B cell (primary cell): ENCODE measurements at places on chromosomes 13 and 19.
A peak's percentile ranks its signal among the peaks of the same experiment; 100 is the strongest.

DNA sequence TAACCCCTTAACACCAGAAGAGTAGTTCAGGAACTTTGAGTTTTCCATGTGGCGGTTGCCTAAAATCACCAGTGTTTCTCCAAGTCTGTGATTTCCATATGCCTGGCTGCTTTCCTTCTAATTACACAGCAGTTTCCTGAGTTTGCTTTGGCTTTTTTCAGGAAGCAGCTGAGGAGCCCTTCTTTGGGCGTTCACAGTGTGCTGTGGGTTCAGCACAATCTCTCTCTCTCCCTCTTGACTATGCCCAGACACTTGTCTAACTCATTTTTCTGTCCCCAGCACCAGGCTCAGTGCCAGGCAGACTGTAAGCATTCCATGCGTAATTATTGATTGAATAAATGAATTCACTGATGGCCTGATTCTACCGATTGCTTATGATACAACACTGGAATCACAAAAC is 19.7 kb downstream of the SCEL start:
- no peak overlapping the region for H3K27ac ChIP-seq
- peaks cover 12% of the 10 kb centered on the region for H3K4me1 ChIP-seq
- no peak overlapping the region for H3K4me3 ChIP-seq
- no peak for DNase-seq

DNA sequence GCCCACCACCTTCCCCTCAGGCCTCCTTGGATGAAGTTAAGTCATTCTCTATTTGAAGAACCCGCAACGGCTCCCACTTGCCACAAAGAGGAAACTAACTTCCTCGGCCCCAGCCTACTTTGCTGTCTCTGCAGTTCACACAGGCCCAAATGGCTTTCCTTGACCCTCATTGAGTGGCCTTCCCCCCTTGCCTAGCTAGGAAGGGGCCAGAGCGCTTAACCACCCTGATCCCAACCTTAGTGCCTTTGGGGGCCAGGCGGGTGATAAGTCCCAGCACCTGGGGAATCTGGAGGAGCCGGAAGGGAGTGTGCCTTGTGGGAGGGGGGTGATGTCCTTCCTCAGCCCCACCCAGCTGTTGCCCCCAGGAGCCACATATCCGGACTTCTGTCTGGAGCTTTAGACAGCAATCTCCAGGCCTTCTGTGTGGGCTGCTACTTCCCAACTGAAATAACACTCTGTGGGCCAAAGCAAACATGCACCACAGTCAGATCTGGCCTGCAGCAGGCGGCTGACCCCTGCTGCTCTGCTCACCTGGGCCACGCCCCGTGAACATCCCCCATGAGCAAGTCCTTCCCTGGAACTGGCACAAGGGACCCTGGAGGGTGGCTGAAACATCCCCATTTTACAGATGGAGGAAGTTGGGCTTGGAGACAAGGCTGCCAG is 10.5 kb downstream of the NECTIN2 start:
- H3K4me3 ChIP-seq, result no peak overlapping the region
- no peaks in the 10 kb centered on the region for H3K4me1 ChIP-seq
- no peaks in the 10 kb centered on the region for H3K27me3 ChIP-seq
- H3K27ac ChIP-seq, result no peak overlapping the region
- no peaks in the 10 kb centered on the region for H3K36me3 ChIP-seq
- no peak for DNase-seq

DNA sequence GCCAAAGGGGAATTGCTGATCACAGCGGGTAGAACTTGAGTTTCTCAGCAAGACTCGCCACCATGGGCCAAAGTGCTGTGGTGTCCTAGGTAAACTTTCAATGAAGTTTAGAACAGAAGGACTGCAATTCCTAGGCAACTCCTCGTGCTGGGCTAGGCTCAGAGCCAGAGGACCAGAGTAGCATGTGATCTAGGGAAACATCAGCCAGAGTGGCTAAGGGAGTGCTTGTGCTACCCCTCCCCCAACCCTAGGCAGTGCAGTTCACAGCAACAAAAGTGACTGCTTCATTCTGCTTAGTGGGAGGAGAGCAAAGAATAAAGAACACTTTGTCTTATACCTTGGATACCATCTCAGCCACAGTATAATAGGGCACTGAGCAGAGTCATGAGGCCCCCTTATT is 1658.6 kb upstream of the MIR17HG start:
- no peak overlapping the region for H3K27ac ChIP-seq
- no peak overlapping the region for H3K4me3 ChIP-seq
- no peaks in the 10 kb centered on the region for H3K36me3 ChIP-seq
- no peak for DNase-seq
- H3K27me3 ChIP-seq, result no peaks in the 10 kb centered on the region

- H3K36me3 ChIP-seq, result no peaks in the 10 kb centered on the region
- H3K27ac ChIP-seq, result no peak overlapping the region
- H3K27me3 ChIP-seq, result no peaks in the 10 kb centered on the region
- peak; percentile 41 for DNase-seq
Observed at GRCh38 chr19:3655402-3656072, 28.9 kb upstream of the CACTIN start.

- H3K4me1 ChIP-seq, result peaks cover 26% of the 10 kb centered on the region
- no peak for DNase-seq
- no peaks in the 10 kb centered on the region for H3K27me3 ChIP-seq
Observed at GRCh38 chr19:46862974-46863632, 2.3 kb downstream of the ARHGAP35 start.

DNA sequence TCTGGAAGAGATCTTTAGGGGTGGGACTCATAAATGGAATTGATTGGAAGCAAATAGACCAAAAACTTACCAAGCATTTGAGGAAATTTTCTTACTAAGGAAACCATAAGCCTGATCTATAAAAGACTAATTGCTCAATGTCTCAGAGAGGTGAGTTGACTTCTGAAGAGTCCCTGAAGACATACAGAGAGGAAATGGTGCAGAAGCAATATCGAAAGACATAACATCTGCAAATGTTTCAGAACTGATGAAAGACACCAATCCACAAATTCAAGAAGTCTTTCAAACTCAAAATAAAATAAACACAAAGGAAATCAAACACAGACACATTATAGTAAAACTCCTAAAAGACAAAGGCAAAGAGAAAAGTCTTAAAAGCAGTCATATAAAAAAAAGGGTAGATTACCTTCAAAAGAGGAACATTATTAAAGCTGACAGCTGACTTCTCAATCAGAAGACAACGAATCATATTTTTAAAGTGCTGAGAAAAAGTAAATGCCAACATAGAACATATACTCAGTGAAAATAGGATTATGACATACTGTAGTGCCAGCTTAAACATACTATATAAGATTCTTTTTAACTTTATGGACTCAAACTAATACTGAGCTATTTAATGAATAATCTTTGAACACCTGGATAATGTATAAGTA is 45.4 kb upstream of the CALM3 start:
- H3K27me3 ChIP-seq, result peaks cover 10% of the 10 kb centered on the region
- H3K4me3 ChIP-seq, result no peak overlapping the region
- DNase-seq, result no peak
- H3K4me1 ChIP-seq, result no peaks in the 10 kb centered on the region
- H3K27ac ChIP-seq, result no peak overlapping the region

GRCh38 chr13:92415781-92416180 is 810.8 kb upstream of the GPC6 start:
- no peak overlapping the region for H3K4me3 ChIP-seq
- no peak for DNase-seq

GRCh38 chr13:81302125-81302524 is 961.2 kb upstream of the SPRY2 start:
- no peak for DNase-seq
- no peaks in the 10 kb centered on the region for H3K36me3 ChIP-seq
- no peak overlapping the region for H3K27ac ChIP-seq
- no peaks in the 10 kb centered on the region for H3K4me1 ChIP-seq
- no peaks in the 10 kb centered on the region for H3K27me3 ChIP-seq
- no peak overlapping the region for H3K4me3 ChIP-seq

DNA sequence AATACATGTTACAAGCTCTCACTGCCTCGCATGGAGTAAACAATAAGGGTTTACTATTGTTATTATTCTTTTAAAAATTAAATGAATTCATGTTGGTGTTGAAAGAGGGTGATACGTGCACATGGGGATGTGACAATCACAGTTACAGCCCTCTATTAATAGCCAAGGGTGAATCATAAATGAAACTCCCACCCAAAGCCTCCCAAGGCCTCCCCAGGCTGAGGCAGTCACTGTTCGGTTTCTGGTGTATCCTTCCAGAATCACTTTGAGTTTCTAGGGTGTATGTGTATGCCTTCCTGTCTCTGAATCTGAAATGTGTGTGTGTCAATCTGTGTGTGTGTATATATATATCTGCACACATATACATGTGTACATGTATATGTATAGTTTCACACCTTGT is 73.4 kb downstream of the AKAP11 start:
- no peaks in the 10 kb centered on the region for H3K36me3 ChIP-seq
- no peak overlapping the region for H3K4me3 ChIP-seq
- H3K27me3 ChIP-seq, result no peaks in the 10 kb centered on the region
- no peak for DNase-seq
- no peak overlapping the region for H3K27ac ChIP-seq

DNA sequence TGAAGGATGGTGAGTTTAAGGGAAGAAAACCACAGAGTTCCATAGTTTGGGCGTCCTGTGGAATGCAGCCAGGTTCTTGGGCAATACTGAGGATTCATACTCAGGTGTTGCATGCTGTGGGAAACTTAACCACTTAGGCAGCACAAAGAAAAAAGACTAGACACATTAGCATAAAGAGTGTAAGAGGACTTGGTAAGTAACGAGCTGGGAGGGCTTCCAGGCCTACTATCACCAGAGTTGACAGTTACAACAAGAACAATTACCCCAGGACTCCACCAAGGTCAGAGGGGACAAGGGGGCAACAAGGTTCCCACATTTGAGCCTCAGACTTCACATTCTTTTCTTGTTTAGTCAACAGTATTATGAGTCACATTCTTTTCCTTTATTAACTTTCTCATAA is 33.2 kb downstream of the KCTD12 start:
- H3K27ac ChIP-seq, result no peak overlapping the region
- H3K4me1 ChIP-seq, result no peaks in the 10 kb centered on the region
- H3K36me3 ChIP-seq, result no peaks in the 10 kb centered on the region
- no peaks in the 10 kb centered on the region for H3K27me3 ChIP-seq

GRCh38 chr19:45767410-45767880 is 1.6 kb downstream of the SIX5 start:
- no peaks in the 10 kb centered on the region for H3K27me3 ChIP-seq
- H3K27ac ChIP-seq, result no peak overlapping the region
- peaks cover 12% of the 10 kb centered on the region for H3K4me1 ChIP-seq
- no peaks in the 10 kb centered on the region for H3K36me3 ChIP-seq

DNA sequence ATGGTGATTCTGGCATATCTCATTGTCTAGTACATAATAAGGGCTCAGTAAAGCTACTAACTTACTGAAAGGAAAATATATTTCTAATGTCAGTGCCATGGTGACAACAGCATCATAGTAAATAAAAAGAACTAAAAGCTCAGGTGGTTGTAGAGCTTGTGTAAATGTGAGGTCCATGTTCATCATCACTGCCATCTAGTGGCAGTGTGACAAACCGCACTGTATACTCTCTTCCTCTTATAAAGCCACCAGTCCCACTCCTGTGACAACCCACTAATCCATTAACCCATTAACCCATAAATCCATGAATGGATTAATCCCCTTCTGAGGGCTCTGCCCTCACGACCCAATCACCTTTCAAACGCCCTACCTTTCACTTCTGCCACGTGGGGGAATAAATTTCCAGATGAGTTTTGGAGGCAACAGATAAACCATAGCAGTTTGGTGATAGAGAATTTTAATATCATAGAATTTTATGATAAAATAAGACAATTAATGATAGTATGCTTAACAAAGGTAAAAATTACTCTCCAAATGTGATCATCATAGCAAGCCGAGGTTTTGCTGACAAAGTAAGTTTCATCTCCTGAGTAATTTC is 160.4 kb upstream of the SGCG start:
- peak; percentile 54 for DNase-seq
- H3K27me3 ChIP-seq, result no peaks in the 10 kb centered on the region
- no peaks in the 10 kb centered on the region for H3K4me1 ChIP-seq
- H3K27ac ChIP-seq, result no peak overlapping the region
- H3K36me3 ChIP-seq, result no peaks in the 10 kb centered on the region

- peaks cover 5% of the 10 kb centered on the region for H3K4me1 ChIP-seq
- no peak overlapping the region for H3K27ac ChIP-seq
- H3K36me3 ChIP-seq, result no peaks in the 10 kb centered on the region
- no peaks in the 10 kb centered on the region for H3K27me3 ChIP-seq
- DNase-seq, result no peak
- no peak overlapping the region for H3K4me3 ChIP-seq
Observed at GRCh38 chr13:27834095-27834494, 41.8 kb downstream of the GSX1 start.

- H3K4me1 ChIP-seq, result no peaks in the 10 kb centered on the region
- H3K27me3 ChIP-seq, result no peaks in the 10 kb centered on the region
- no peaks in the 10 kb centered on the region for H3K36me3 ChIP-seq
- H3K4me3 ChIP-seq, result no peak overlapping the region
Observed at GRCh38 chr13:86581706-86582105, 782.5 kb upstream of the SLITRK6 start.

DNA sequence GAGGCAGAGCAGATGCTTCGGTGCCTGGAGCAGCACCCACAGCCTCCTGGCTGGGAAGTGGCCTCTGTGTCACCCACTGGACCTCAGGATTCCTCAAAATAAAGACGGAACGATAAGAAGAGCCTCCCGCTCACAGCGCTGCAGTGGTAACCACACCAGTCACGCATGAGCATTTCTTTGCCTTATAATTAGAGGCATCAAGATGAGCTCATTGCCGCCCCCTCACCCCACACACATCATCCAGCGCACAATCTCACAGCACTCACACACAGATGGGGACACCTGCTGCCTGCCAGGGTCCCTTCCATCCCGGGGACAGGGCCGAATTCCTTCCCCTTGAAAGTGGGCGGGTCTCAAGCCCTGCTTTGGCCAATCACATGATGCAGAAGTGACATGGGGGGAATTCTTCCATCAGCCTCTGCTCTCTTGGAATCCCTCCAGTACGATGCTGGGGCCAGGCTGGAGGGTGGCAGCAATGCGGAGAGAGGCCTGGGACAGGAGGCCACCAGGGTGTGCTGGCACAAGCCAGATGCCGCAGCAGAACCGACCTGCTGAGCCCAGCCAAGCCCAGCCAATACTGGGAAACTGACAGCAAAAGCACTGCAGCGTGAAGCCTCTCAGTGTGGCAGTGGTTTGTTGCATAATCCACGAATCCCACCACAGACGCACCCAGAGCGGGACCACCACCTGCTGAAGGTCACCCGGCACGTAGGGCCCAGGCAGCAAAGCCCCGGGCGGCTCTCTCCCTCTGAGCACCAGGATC is 16.0 kb downstream of the PIP5K1C start:
- H3K27ac ChIP-seq, result no peak overlapping the region
- no peaks in the 10 kb centered on the region for H3K36me3 ChIP-seq
- no peaks in the 10 kb centered on the region for H3K27me3 ChIP-seq
- H3K4me3 ChIP-seq, result no peak overlapping the region
- peaks cover 31% of the 10 kb centered on the region for H3K4me1 ChIP-seq

GRCh38 chr13:21071015-21071414 is 9.6 kb upstream of the LATS2 start:
- H3K4me1 ChIP-seq, result peaks cover 13% of the 10 kb centered on the region
- H3K4me3 ChIP-seq, result no peak overlapping the region
- DNase-seq, result no peak
- no peaks in the 10 kb centered on the region for H3K36me3 ChIP-seq
- no peaks in the 10 kb centered on the region for H3K27me3 ChIP-seq
- H3K27ac ChIP-seq, result no peak overlapping the region
